ENCODE measurements at places on chromosomes 4 and X.

DNA sequence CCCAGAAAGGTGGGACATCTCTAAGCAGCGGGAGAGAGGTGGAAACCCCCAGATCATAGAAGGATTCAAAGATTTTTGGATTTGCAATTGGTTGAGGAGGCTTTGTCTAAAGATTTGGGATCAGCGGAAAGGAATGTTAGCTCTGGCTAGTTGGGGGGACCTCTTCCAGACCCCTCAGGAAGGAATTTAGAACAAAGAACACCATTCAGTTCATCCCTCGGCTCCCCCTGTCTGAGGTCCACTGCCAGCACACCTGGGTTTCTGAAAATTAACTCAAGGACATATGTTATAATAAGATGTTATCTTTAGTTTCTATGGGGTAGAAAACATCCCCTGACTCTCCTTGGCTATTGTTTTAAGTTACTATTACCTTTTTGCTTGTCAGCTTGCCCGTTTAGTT is 163.6 kb downstream of the CEP135 start:
- no peak for DNase-seq

DNA sequence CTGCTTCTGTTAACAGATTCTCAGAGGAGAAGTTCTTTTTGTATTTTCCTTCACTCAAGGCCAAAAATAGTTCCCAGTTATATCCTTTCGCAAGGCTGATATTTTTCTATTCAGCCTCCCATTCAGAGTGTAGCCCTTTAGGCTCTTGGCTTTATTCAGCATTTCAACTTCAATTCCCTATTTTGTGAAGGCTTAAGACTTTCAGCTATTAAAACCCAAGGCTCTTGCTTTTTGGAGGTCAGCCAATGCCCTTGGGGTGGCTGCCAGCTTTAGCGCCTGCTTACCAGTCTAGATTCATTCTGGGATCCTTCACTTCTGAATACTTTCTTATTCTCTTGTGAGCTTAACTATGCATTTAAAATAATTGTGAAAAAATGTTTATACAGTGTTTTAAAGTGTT is 57.3 kb upstream of the ADGRA3 start:
- no peak for DNase-seq

- DNase-seq, result no peak
Measured at GRCh38 chr4:156829201-156829873, 142.3 kb downstream of the PDGFC start.

DNA sequence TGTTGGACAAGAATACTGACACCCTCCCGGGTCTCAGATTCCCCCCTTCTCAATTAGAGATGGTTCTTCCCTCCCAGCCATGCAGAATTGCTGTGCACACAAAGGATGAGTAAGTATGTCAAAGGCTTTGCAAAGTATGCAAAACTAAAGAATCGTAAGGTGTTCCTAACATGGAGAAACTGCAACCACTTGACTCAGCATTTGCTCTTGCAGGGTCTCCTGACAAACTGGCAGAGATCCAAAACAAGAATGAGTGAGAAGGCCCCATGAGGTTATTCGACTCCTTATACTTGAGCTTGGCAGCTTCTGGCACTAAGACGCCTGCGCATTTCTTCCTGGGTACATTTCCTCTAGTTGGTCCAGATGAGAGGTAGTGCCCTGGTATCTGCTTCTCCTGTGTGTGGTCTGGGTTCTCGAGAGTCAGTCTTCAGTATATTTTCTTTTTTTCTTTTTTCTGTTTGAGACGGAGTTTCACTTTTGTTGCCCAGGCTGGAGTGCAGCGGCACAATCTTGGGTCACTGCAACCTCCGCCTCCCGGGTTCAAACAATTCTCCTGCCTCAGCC is 8.2 kb downstream of the FAM184B start:
- no peak for DNase-seq

- DNase-seq, result no peak
Measured at GRCh38 chrX:131821945-131822622, 201.0 kb upstream of the STK26 start.

DNA sequence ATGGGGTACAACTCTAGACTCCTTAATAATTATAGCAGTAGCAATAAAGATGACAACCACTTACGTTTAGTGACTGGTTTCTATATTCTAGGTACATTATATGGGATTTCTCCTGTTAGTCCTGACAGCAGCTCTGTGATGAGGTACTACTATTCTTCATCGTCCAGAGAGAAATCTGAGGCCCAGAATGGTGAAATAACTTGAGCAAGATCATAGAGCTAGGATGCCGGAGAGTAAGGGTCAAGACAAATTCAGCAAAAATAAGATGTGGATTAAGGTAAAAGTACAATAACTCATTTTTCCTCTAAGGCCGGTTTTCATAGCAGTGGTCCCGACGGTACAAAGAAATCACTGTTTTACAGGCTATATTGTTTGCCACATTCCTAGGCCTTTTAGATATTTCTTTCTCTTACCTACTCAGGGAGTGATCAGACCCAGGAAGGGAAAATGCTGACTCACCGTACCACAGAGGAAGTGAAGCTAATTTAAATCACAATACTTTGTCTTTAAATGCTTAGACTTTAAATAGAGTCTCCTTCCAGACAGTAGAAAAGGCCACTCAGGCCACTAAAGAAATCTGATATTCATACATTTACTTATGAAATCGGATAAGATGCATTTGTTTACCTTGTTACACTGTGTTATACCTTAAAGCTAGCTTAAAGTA is 2023.0 kb upstream of the AGA start:
- no peak for DNase-seq

- DNase-seq, result no peak
Measured at GRCh38 chr4:1803523-1804423, 10.7 kb downstream of the FGFR3 start.

GRCh38 chr4:2731907-2732317 is 24.2 kb downstream of the TNIP2 start:
- no peak for DNase-seq

- no peak for DNase-seq
Measured at GRCh38 chr4:189096717-189097116, 844.0 kb upstream of the FRG1 start.

DNA sequence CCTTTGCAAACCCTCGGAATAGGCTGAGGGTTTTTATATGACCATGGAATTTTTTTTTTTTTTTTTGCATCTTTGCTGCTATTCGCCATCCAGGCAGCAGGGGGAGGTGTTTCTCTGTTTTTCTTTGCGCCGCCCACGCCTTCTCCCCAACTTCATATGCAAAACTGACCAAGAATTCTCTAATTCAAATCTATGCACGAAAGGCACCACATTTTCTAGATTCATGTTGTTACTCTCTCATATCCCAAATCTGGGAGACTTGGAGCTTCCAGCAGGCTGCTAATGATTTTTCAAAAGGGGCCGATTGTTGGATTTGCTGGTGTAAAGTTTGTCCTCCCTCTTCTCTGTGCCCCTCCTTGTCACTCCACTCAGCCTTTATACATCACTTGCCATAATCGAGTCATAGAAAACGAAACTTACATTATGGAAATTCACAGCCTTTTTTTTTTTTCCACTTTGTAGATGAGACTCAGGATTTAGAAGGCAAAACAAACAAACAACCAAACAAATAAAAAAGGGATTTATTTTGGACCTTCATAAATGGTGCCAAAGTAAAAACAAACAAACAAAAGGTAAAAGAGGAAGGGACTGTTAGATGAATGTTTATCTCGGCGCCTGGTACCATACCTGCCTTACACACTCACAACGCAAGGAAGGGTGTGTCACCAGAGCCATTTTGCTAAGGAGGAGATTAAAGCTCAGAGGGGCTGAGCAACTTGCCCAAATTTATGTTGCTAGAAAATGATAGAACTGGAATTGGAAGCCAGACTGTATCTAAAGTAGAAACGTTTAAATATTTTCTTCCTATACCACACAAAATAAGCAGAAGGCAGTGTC is 29.3 kb upstream of the BOD1L1 start:
- DNase-seq, result peak; percentile 38

GRCh38 chrX:109974906-109975655 is 27.8 kb upstream of the TMEM164 start:
- no peak for DNase-seq

All from DND-41 (cell line).